ENCODE measurements at places on chromosomes 12 and 14.
A peak's percentile ranks its signal among the peaks of the same experiment; 100 is the strongest.

- DNase-seq = no peak
Observed at GRCh38 chr14:101109981-101110728, 206.6 kb upstream of the RTL1 start.

GRCh38 chr14:35213869-35214387 lies 78.3 kb upstream of the PSMA6 start:
- no peak for DNase-seq

DNA sequence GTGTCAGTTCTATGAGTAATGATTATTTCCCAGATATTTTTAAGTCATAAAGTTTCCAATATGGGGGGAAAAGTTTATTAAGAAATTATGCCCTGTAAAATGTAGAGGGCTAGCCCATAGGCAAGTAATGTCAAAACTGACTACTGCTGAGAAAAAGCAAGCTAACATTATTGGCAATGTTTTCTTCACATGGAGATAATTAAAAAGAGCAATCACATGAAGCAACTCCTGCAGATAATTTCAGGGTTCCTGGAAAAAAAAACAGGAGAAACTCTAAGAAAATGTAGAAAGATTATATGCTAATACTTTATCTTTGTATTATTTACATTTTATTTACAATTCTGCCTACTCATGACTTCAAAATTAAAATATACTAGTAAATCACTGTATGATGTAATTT lies 39.8 kb downstream of the PPP1R12A start:
- DNase-seq = no peak

DNA sequence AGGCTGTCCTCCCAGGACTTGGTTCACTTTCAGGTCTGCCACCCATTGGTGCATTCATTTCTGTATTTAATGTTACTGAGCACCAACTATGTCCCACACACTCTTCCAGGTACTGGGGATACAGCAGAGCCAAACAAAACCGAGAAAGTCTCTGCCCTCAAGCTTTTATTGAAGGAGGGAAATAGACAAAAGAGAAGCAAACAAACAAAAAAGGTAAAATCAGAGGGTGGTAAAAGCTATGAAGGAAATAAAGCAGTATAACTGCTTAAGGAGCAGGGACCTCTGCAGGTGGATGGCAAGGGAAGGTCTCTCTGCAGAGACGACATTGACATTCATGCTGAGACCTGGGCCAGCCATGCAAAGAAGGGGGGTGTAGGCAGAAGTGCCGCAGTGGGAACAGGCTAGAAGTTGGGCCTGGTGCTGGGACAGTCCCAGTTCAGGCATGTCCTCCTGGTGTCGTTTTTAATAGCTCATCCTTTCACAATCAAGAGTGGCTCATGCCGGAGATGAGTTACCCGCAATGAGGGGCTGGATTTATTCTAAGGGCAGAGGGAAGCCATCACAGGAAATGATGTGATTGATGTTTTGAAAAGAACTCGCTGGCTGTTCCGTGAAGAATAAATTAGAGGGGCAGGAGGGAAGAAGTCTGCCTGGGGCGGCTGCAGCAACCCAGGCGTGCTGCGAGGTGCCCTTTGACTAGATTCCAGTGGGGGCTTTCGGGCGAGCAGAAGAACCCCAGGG lies 72.8 kb downstream of the IRF2BPL start:
- DNase-seq = no peak

GRCh38 chr14:36757734-36758601 lies 96.3 kb downstream of the PAX9 start:
- DNase-seq = no peak

GRCh38 chr12:87995581-87996178 lies 33.5 kb downstream of the C12orf50 start:
- DNase-seq = peak; percentile 67

DNA sequence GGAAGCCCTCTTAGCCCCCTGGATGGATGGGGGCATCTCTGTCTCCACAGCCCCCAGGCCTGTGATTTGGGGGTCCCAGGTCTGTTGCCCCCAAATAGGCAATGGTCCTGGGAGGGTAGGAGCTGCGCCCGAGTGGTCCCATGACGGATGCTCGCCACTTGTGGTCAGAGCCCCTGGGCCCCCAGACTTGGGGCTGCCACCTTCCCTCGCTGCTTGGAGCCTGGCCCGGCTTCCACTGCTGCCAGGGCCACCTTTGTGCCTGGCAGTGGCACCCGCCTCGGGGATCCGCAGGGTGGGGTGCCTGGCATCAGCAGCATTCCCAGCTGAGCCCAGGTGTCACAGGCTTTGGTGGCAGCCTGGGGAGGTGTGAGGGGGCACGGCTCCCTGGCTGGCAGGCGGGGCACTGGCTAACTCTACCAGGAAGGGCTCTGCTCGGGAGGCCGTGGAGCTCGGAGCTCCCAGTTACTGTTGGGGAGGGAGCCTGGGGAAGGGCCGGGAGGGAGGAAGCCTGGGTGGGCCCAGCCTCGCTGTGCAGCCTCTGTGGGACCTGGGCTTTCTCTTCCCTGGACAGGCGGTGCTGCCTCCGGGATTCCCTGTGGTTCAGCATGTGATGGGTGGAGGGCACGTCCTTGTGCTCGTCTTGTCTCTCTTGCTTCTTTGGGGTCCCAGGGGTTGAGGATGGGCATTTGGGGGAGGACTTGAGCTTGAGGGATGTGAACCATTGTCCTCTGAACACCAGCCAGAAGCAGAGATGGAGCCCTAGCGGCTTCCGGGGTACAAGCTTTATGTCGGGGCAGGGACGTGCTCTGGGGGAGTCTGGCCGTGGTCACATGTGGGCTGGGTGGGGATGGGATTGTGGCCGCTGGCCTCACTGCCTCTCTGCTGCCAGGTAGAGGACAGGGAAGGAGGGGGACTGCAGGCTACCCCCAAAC lies 5.4 kb downstream of the KIF26A start:
- DNase-seq = no peak

- DNase-seq = no peak
Observed at GRCh38 chr12:3587402-3588013, 96.5 kb downstream of the PRMT8 start.

DNA sequence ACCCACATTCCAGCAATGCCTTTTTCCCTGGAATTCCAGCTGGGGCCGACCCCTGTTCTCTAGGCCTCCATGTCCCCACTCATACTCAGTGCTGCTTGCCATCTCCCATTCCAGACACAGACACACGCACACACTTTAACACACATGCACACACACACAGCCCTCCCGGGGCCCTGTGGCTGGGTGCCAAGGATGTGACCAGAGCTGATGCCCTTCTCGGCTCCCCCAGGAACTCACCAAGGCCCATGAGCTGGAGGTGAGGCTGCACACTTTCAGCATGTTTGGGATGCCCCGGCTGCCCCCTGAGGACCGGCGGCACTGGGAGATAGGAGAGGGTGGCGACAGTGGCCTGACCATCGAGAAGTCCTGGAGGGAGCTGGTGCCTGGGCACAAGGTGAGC lies 4.3 kb downstream of the PLEKHG6 start:
- DNase-seq = no peak

Data from fibroblast of the conjunctiva (primary cell).